ENCODE measurements at places on chromosomes 2 and 18.

DNA sequence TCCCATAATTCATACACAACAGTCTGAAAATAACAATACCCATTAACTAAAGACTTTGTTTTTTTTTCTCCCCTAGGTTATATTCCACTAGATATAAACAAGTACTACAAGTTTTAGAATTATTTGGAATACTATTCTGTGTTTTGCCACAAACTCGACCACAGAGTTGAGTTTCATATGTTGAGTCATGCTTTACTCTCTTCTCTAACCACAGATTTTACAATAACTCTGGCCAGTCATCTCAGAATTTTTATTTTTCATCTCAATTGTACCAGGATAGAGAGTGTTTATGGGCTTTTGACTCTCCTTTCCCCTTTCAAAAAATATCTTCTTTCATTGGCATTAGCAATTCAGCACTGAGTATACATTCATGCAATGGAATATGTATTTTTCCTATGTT, 348.7 kb upstream of the GALNT5 start:
- DNase-seq, result peak; percentile 14

- DNase-seq, result no peak
These were observed 8.8 kb downstream of the NAB1 start for GRCh38 chr2:190657474-190658255.

GRCh38 chr2:28035816-28036215, 145.3 kb downstream of the BABAM2 start:
- no peak for DNase-seq

DNA sequence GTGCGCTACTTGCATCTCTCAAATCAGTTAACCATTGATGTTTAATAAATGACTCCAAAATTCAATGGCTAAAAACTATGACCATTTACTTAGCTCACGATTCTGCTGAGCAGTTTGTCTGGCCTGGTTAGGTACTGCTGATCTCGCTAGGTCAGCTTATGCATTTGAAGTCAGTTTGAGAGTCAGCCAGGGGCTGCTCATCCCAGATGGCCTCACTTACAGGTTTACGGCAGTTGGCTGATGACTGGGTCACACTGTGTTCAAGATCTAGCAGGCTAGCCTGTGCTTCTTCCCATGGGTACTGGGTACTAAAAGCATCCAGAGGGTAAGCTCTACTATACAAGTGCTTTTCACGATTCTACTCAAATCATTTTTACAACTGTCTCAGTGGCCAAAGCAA, 122.1 kb downstream of the DLGAP1 start:
- no peak for DNase-seq

GRCh38 chr2:72198532-72199241, 51.0 kb upstream of the CYP26B1 start:
- no peak for DNase-seq

DNA sequence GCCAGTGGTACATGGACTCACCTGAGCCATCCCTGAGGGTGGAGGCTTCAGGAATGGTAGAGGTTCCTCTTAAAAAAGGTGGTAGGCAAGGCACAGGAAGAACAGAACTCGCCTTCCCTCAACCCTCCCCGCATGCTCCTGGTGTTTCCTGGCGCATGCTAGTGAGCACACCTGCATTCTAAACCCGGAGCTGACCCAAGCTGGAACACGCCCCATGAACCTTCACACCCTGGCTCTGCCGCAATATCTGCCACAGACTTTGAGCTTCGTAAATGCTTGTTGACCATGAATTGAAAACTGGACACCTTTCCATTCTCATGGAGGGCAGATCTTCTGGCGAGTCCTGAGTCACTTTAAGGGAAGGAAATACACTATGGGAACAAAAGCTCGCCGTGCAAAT, 601.3 kb upstream of the RAB6C start:
- no peak for DNase-seq

DNA sequence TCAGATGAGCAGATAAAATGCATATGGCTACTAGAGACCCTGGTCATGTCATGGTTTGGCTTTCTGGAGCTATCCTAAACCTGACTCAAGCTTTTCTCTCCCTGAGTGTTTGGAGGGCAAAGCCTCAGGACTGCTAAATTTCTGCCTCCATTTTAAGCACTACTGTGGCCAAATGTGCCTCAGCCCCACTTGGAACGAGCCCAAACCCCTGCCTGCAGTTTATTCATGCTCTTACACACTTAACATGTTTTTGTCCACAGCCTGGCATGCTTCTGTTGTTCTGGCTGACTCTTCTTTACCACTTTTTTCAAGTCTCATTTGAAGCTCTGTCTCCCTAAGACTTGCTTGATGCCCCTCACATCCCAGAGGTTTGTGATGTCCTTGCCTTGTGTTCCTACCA, 24.7 kb downstream of the MGAT5 start:
- no peak for DNase-seq

GRCh38 chr2:236171181-236171679, 3.0 kb upstream of the GBX2 start:
- no peak for DNase-seq

DNA sequence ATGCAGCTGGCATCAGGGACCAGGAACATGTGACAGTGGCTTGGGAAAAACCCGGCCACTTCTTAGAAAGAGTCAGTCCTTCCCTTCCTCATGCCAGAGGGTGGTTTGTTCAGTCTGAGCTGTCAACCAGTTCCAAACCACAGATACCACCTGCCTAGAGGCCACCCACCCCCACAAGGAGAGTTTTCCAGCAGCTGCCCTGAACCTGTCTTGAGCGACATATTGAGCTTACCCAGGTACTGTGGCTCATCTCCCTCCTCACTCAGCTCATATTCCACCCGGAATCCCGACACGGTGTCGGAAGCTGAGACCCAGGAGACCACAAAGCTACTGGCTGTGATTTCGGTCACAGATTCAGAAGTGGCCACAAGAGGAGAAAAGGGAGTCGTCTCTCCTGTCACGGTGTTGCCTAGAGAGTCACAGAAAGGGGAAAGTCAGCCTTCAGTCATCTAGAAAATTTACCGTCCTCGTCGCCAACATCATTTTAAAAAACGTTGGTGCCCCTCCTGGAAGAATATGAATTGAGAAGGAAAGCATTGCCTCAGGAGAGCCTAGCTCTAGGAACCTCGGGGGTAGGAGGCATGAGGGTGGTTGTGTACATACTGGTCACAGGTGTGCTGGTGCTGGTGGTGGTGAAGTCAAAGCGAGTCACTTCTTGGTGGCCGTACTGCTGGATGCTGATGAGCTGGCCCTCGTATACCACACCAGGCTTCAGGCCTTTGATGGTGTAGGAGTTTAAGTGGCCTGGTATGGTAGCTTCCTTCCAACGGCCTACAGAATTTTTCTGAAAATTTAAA, 26.3 kb downstream of the FN1 start:
- no peak for DNase-seq

GRCh38 chr18:79930020-79930642, 21.3 kb downstream of the SLC66A2 start:
- DNase-seq, result no peak

GRCh38 chr2:54402350-54402749, 53.8 kb upstream of the SPTBN1 start:
- DNase-seq, result no peak

GRCh38 chr2:70087702-70088597, 673 bp downstream of the PCBP1 start:
- no peak for DNase-seq

DNA sequence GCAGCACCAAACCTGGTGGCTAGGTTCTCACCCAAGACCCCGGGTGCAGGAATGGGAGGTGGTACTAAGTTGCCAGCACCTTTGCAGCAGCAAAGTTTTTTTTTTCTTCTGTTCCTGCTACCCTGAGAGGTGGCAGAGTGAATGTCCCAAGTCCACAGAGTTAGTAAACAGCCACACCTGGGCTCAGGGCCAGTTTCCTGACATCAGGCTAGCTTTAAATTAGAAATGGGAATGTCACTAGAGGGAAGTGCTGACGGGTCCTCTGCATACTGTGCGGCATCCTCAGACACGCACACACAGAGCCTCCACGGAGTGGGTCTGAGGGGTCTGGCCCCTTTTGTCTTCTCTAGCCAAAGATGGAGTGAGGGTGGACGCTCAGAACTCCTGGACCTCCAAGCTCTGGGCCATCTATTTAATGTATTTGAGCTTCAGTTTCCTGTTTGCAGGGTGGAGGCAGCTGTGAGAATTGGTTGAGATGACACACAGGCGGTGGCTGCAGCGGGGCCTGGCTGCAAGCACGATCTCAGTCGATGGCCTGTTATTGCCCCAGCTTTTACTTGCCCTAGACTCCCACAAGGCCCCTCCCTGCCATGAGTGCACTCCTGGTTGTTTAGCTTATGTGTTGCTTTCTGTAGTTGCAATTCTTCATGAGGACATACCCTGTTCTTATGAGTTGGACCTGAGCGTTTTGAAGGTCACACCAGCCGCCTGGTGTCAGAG, 751.4 kb upstream of the HS6ST1 start:
- no peak for DNase-seq

DNA sequence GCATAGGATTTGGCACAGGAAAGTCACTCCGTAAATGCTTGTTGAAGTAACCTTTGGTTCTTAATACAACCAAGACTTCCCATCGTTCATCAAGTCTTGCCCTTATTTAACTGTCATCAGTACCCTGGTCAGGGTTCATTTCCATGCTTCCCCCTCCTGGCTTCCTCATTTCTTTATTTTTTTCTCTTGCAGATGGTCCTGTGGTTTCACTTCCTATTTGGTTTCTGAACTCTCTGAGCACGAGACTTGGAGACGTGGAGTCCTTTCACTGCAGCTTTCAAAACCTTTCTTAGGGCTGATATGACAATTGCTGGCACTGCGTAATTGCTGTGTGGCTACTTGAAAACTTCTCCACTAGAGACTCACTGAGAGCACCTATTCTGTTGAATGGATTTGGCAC, 59.9 kb upstream of the PID1 start:
- no peak for DNase-seq

- no peak for DNase-seq
These were observed 313.8 kb downstream of the PIK3C3 start for GRCh38 chr18:42268798-42269197.

- no peak for DNase-seq
These were observed 163.2 kb downstream of the KCNE4 start for GRCh38 chr2:223215254-223215516.

- DNase-seq, result no peak
These were observed 24.5 kb upstream of the PEX13 start for GRCh38 chr2:60992985-60993392.

DNA sequence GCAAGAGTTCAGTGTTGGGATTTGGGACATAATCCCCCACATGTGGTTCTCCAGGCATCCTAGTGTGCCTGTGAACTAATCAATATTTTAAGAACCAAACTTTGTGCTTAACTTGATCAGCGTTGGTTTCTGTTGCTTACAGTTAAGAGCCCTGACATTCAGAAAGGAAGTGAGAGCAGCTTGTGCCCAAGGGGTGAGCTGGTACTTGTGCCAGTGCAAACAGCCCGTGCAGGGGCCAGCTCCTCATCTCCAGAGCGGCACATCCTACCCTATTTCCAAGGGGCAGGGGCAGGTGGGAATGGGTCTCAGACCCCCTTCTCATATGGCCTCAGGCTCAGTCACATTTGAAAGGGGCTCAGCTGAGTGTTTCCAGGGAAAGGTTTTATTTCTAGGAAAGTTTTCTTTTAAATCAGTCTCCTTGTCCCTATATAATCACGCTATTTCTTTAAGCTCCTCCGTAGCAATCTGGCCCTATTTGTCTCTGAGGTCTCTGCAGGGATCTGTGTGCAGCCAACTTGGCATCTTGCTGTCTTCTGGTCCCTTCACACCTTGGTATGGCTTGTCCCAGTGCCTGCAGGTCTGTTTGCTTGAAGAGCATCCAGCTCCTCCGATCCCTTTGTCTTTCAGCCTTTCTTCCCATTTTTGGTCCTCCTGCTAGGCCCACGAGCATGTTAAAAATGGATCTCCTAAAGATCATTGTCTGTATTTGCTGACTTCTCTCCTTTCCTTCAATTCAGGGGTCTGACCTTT, 358.9 kb downstream of the HRH4 start:
- no peak for DNase-seq

DNA sequence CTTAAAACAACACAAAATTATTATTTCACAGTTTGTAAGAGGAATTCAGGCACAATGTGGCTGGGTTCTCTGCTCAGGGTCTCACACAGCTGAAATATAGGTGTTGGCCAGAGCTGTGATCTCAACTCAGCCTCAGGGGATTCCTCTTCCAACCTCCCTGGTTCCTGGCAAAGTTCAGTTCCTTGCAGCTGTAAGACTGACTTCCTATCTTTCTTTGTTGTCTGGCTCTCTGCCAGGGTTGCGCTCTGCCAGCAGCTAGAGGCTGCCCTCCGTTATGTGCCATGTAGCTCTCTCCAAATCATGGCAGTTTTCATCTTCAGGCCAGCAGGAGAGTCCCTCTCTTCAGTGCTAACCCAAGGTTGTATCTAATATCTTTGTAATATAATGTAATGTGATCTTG, 272.5 kb upstream of the KCNJ3 start:
- DNase-seq, result no peak

GRCh38 chr2:234994438-234995321, 42.9 kb downstream of the SH3BP4 start:
- DNase-seq, result no peak

DNA sequence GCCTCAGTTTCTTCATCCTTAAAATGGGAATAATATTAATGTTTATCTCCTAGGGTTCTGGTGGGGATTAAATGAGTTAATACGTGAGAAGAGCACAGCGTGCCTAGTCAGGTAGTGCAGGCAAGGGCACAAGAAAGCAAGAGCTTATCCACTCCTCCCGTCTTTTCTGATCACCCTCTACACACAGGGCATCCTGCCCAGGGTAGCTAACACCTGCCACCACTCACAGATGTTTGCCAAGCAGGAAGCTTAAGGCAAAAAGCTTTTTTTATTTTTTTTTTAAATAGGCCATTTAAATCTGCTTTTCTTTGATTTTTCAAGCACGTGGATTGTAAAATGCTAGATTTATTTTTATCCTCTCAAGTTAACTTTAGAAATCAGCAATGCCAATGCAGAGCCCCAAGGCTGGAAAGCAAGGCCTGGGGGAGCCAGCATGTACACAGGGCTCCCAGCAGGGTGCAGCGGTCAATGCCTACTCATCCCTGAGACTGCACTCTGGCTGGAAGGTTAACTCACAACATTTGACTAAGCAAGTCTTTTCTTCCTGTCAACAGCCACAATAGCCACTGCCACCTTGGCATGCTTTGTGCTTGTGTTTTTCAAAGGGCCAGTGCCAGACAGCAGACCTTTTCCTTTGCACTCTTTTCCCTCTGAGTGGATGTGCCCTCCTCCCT, 86.5 kb upstream of the ACAA2 start:
- no peak for DNase-seq

DNA sequence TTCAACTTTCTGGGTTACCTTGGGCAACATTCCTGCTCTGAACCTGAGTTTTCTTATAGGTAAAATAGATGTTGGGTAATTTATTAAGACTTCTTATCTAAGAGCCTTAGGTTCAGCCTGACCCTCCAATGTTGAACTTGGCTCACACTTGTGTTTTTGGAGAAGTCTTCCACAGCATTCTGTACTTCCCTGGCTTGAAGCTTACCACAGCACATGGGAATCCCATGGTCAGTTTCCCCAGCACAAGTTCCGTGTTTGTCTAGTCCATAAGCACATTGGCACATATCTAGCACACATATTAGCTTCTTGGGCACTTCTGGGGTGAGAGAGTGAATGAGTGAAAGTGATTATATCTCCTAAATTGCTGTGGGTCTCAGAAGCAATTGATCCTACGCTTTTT, 782.5 kb upstream of the HS6ST1 start:
- DNase-seq, result no peak

- DNase-seq, result no peak
These were observed 245.1 kb downstream of the KCNS3 start for GRCh38 chr2:18123577-18123976.
